GM20000 (cell line): ENCODE measurements at places on chromosomes 6 and 20.

GRCh38 chr20:58174708-58175280 lies 53.7 kb downstream of the ANKRD60 start:
- no peak for DNase-seq

DNA sequence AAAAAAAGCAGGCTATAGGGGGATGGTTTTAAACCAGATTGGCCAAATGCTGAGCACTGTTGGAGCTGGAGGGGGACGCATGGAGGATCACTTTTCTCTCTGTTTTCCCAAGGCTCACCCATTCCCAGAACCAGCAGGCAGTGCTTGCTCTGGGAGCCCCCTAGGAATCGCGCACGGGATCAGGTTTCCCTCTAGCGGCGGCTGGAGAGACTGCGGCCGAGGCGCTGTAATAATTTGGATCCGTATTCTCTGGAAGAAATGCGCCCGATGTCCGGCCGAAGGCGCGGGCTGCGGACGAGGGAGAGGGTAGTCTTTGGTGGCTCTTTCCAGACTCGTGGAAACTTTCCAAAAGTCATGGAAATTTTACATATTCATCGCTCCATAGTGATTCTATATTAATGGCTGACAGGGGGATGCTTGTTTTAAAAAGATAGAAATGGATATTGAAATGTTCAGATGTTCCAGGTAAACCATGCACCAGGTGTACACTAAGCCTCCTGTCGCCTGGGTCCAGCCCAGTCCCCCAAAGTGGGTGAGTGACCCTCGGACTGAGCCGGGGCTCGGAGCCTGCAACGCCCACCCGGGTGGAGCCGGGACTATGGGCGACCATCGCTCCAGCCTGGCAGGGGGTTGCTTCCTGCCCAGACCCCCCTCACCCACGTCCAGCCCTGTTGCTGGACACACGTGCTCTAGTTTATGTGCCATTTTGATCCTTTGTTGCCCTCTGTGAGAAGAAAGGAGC lies 78.7 kb upstream of the PHACTR3 start:
- peak; percentile 60 for DNase-seq

DNA sequence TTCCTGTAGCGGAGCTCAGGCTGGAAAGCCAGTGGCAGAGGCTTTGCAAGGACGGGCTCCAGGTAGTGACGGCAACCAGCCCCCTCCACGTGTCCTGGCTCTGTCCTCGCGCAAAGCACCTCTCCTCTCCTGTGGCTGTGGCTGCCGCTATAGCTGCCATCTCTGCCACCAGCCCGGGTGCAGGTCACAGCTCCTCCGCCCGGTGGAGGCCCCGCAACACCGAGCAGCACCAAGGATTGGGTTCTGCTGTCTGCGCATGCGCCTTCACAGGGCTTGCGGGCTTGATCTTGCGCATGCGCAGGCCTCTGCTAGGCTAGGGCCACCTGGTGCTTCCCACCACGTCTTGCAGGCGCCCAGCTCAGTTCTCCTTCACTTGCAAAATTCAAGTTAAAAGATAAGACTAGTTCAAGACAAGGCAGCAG lies 625.4 kb downstream of the QKI start:
- no peak for DNase-seq

- DNase-seq, result no peak
Observed at GRCh38 chr6:169899481-169900145, 148.2 kb downstream of the ERMARD start.

- DNase-seq, result peak; percentile 61
Observed at GRCh38 chr6:71012866-71013469, 56.1 kb upstream of the B3GAT2 start.

DNA sequence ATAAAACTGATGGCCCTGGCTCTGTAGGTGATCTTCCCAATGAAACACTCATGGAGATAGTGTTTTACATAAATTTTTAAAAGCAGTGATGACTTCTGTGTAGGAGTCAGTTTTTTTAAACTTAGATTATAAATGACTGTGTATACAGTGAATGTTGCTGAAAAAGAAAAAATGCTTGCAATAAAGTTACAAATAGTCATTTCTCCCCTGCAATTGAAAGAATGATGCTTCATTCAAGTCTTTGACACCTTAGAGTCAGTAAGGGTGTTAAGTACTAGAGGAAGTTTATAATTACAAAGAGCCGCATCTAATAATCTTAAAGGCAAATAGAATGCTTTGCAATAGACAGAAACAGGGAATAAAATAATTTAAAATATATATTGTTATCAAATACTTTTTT lies 27.6 kb downstream of the ZNF292 start:
- no peak for DNase-seq

- DNase-seq, result peak; percentile 23
Observed at GRCh38 chr6:125154118-125154760, 666 bp downstream of the TPD52L1 start.

DNA sequence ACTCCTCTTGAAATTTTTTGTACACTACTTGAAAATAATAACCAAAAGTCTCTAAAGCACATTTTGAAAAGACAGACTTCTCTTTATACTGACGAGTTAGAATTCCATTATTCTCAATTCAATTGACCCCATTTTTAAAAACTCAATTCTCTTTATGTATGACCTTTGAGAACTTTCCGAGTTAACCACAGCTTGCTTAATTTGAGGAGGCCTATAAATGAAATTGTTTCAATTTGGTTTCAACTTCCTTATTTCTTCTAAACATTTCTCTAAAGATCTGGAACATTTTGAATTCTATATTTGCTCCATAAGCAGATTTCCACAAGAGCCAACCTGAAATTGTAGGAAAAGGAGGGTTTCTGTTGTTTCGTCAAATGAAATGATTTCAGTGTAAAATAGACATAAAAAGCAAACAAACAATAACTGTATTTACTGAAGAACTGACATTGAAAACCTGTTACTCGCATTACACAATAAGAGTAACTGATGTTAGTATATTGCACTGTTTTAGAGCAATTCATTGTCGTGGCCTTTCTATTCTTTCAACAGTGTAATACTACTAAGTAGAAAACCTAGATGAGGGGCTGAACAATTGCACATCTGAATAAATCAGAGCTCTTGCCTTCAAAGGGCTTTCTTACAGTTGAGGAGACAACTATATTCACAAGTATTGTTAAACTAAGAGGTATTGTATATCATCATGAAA lies 223.6 kb downstream of the HIVEP2 start:
- DNase-seq, result no peak

DNA sequence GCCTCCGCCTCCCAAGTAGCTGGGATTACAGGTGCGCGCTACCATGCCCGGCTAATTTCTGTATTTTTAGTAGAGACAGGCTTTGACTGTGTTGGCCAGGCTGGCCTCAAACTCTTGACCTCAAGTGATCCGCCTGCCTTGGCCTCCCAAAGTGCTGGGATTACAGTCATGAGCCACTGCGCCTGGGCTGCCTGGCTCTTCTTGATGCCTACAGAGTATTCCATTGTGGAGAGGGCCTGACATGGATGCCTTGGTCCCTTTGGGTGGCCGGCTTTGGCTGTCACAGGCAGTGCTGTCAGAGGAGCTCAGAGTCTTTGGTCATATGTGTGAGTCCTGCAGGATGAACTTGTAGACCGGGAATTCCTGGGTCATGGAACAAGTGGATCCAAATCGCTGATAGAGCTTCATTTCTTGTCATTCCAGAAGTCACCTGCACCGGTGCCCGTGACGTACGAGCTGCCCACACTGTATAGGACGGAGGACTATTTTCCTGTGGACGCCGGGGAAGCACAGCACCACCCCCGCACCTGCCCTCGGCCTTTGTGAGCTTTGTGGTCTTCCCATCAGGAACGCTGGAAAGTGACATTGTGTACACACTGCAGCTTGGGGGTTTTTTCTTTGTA lies 55.1 kb downstream of the ADNP start:
- no peak for DNase-seq

DNA sequence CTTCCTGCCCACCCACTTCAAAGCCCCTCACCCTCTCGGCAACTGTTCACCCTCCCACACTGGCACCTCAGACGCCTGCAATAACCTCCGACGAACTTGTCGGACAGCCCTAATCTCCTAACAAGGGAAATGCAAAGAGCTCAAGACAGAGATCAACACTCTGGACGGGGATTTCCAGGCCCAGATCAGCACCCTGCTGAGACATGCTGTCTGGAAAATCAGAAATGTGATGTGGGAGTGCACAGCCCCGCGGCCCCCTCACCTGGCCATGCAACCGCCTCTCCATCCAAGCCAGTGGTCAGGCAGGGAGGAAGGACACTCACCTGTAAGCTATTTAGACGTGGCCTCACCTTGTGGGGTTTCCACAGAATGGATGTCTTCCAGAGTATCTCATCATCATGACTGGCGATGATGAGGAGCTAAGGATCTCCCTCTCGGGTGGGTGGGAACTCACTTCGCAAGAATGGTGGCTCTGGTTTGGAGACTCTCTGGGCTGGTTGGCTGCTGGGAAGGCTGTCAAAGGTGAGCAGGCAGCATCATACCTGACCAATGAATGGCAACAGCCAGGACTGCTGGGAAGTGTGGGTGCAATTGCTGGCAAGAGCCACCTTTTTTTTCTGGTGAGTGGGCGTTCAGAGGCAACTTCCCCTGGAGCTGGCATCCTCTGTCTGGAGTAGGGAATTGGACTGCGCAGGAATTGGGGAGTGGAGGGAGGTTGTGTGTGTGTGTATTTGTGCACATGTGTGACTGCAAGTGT lies 28.1 kb upstream of the ADTRP start:
- DNase-seq, result no peak

DNA sequence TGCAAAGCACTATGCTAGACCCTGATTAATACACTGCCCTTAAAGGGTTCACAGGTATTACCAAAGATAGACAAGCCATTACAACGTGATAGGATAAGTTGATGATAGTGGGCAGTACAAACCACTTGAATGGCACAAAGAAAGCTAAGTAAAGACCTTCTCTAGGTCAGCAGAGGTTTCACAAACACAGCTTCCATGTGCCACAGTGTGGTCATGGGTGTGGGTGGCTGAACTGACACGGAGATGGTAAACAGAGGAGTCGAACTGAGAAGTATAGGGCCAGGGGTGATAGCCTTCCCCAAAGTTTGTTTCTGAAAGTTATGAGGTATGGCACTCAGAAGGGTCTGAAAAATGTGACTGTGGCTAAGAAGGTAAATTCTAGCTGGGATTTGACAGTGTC lies 4.3 kb downstream of the ZBTB9 start:
- no peak for DNase-seq

GRCh38 chr20:33169176-33169794 lies 1.3 kb downstream of the BPIFA2 start:
- DNase-seq, result no peak

GRCh38 chr6:163412801-163413344 lies 1.6 kb upstream of the QKI start:
- DNase-seq, result no peak

GRCh38 chr6:3911614-3912336 lies 62.6 kb downstream of the FAM50B start:
- no peak for DNase-seq

DNA sequence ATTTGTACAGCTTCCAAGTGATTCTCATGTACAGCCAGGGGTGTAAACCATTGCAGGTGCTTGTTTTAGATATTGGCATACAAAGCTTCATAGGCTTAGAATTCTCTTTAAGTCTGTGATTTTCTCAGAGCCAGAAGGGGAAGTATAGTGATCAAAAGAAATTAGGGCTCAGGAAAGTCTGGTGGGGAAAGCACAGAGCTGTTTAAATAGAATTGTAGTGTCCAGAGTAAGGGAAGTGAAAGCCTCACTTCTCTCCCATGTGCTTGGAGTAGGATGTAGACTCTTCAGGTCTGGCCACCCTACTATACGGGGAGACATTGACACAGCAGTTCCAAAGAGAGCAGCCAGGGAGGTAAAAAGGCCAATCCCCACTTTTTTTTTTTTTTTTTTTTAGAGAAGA lies 10.4 kb downstream of the GCNT2 start:
- no peak for DNase-seq

DNA sequence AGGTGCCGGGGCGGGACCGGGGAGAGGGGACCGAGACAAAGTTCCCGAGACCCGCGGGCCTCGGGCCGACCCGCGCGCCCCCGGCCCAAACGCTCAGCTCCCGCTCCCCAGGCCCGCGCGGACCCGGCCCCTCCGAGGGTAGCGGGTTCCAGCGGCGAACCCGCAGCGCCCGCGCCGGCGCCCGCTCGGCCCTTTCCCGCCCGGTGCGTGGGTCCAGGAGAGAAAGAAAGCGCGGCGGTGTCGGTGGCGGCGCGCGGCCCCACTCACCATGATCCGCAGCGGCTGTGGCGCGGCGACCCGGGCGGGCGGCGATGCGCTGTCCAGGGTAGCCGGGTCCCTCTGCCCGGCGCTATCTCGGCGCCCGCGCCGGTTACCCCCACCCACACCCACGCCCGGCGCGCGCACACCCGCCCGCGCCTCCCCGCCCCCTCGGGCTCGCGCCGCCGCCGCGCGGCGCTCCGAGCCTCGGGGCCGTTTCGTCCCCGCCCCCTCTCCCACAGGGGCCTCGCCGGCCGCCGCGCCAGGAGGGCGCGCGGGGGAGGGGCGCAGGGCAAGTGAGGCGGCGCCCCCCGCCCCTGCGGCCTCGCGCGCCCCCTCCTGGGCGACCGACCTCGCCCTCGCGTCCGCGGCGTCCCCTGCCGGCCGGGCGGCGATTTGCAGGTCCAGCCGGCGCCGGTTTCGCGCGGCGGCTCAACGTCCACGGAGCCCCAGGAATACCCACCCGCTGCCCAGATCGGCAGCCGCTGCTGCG lies at the start of gene ELOVL2:
ELOVL2 (minus strand) TSS at position 345 of the 751 bp plus-strand sequence; CDS start at position 270, 75 bp downstream.
- DNase-seq, result peak; percentile 84

DNA sequence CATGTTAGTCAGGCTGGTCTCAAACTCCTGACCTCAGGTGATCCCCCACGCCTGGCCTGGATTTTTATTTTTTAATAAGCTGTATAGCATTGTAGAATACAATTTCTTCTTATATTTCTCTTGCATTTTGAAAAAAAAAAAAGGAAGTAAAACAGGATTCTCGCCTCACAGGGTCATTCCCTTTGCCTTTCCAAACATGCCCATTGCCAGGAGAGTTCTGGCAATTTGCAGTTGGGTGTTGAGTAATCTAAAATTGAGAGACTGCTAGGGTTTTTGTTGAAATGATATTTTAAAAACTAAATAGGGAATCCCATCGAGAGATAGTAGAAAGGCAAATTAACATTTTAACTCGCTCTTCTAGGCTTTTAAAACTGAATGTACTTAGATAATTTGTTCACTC lies 196.1 kb downstream of the JARID2 start:
- no peak for DNase-seq

- no peak for DNase-seq
Observed at GRCh38 chr6:110475066-110475653, 1.3 kb downstream of the SLC22A16 start.

GRCh38 chr6:11139051-11139960 lies 27.8 kb upstream of the ERVFRD-1 start:
- peak; percentile 34 for DNase-seq

DNA sequence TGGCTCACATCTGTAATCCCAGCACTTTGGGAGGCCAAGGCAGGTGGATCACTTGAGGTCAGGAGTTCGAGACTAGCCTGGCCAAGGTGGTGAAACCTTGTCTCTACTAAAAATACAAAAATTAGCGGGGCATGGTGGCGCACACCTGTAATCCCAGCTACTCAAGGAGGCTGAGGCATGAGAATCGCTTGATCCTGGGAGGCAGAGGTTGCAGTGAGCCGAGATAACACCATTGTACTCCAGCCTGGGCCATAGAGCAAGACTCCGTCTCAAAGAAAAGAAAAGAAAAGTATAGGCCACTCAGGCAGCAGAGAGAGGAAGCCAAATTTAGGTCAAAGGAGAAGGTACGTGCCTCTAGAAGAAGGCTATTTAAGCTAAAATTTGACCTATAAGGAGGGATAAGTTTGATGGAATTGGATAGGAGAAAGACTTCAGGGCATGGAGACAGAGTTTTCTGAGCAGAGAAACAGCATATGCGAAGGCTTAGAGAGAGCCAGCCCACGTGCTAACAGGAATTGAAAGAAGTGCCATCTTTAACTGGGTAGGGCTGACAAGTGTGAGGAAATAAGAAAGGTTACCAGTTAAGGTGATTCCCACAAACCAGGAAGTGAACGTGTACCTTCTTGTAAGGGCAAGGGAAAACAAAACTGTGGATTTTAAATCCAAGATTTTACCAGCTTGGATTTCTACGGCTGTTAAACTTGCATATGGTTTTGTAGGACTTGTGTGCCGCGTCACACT lies 113.8 kb downstream of the IPCEF1 start:
- DNase-seq, result no peak
